Suppressor macrophage (primary cell): ENCODE measurements at places on chromosomes 1 and 21.

DNA sequence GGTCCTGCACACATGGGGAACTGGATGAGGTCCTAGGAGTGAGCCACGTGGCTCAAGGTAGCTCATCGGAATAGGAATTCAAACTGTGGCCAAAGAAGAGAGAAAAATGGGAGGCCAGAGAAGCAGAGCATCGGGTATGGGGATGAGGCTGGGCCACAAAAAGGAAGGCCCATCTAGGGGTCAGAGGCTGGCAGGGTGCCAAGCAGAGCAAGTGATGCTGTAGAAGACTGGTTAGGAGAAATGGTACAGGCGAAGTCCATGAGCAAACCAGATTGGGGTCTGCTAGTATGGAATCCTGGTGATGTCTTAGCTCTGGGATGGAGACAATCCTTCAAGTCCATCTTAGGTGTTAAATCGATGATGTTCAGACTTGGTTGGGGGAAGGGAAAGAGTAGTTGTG is 68.0 kb downstream of the TEX35 start:
- DNase-seq, result no peak

- no peak for DNase-seq
Observed at GRCh38 chr1:44603718-44604117, 70.6 kb downstream of the TMEM53 start.

DNA sequence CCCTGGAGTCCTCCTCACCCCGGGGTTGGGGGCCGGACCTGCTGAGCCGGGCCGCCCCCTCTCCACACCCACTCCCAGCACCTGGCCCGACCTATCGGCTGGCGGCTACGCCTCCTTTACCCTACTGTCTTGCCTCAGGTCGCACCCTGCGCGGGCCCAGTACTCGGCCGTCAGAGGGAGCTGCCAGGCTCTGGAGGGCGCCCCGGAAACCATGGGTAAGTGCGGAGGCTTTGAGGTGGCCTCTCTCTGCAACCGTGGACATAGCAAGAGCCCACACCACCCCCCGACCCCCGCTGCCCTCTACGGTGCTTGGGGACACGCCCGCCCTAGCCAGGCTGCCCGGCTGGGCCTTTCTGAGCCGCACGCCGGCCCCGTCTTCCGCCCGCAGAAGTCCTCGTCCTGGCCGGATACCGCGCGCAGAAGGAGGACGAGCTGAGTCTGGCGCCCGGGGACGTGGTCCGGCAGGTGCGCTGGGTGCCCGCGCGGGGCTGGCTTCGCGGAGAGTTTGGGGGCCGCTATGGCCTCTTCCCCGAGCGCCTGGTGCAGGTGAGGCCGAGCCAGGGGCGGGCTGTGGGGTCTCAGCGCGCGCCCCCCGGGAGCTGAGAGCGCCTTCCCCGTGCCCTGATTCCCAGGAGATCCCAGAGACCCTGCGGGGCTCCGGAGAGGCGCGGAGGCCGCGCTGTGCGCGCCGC is at the start of gene SH3D21:
SH3D21 (plus strand) TSS at position 159 of the 692 bp plus-strand sequence; CDS start at position 212, 53 bp downstream.
- DNase-seq, result peak; percentile 60

DNA sequence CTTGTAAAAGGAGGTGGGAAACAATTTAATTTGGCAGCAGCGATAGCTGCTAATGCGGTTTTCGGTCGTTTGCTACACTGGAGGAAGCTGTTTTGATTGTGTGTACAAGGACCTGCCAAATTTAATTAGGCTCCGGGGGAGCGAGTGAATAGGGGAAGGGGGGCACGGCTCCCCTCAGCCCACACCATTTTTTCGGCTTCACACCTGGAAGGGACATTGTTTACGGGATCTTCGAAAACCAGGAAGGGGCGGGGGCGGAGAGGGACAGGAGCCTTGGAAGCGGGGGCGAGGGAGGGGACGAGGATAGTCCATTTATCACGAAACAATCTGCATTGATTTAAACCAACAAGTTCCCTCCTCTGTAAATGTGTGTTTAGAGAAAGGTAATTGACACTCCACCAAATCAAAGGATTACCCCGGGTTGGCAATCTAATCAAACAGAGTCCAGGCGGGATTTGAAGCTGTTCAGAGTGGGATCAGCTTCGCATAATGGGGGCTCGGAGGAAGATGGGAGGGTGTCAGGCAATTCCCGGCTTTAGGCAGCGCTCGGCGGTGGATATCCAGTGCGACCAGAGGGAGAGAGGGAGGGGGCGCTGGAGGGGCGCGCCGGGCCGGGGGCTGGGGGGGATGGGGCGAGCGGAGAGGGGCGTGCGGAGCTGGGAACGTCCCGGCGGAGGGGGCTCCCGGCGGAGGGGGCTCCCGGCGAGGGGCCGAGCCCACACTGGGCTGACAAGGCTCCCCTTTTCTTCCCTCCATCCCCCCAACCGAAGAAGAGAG is 9.8 kb downstream of the PAX7 start:
- DNase-seq, result no peak

GRCh38 chr1:73401666-73402065 is 796.3 kb downstream of the LRRIQ3 start:
- DNase-seq, result no peak

DNA sequence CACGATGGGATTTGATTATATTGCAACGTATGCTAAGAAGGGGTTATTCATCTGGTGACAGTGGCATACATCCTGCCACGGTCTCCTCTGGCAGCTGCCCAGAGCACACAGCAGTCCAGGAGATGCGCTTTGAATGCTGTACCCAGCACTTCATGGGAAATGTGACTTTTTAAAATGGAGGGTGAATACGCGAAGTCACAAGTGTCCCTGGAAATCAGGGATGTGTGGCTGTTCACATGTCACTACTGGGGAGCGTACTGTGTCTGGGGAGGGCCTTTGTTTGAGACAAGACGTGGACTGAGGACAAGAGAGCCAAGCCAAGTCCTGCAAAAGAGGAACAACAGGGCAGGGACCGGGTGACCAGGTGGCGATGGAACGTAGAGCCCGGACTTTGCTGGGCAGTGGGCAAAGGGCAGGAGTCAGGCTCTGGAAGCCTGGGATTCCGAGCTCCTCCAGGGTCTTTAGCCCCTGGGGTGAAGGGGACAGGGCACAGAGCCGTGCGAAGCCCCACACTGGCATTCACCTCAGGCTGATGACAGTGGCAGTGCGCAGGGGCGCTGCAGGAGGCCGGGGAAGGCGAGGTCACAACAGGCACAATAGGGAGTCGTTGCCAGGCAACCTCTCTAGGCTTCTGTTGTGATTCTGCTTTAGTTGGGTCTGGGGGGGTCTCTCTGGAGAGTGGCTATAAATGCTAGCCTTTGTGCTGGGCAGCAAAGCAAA is 11.4 kb upstream of the ZBTB21 start:
- no peak for DNase-seq

DNA sequence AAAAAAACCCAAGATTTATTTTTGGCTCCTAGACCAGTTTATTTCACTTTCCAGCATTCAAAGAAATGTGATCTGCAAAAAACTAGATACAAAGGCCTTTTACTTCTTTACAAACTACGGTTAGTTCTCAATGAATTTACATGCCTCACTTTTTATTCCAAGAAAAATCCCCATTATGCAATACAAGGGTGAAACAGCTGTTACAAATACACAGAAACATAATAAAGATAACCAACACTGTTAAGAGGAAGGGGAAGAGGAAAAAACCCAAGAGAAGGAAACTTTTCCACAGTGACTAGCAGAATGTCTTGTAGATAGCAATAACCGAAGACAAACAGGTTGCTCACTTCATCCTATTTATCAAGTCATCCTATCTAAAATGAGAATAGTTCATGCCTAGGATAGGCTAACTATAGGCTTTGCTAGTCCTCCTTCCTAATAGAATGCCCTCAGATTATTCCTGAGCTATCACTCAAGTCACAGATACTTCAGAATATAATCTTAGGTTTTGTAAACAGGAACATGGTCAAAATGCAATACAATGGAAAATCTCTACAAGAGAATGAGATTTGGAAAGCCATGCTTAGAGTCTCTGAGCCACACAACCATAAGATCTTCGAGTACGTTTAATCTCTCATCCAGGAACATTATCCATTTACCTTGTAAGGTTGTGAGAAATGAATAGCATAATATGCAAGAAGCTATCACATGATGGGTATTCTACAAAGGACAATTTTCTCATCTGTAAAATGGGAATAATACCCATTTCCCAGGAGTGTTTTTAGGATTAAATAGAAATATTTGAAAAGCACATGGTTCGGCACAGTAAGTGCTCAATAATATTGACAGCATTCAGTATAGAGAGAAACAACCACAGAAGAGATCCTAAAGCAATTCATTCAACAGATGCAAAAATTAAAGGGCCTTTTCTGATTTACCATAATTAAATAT is 5.4 kb downstream of the PNRC2 start:
- DNase-seq, result no peak

GRCh38 chr1:115669002-115669673 is 27.4 kb downstream of the VANGL1 start:
- no peak for DNase-seq

DNA sequence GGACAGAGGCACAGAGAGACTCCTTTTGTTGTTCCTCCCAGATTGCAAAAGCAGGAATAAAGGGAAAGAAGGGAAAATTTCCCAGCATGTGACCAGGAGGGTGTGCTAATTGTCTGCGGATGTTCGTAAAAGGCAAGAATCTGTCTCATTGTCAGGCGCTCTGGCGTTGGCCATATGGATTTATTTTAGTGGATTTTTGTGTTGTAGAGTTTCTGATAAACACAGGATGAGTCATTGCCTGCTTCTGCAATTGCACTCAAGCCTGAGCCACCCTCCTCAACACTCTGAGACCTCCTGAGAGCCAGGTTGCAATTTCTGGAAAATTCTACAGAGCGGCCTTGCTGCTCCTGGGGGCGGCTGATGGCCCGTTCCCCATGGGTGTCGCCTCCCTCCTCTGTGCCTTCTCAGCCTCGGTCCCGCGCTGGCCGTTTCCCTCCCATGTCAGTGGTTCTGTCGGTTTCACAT is 227.7 kb downstream of the KAZN start:
- DNase-seq, result peak; percentile 39

DNA sequence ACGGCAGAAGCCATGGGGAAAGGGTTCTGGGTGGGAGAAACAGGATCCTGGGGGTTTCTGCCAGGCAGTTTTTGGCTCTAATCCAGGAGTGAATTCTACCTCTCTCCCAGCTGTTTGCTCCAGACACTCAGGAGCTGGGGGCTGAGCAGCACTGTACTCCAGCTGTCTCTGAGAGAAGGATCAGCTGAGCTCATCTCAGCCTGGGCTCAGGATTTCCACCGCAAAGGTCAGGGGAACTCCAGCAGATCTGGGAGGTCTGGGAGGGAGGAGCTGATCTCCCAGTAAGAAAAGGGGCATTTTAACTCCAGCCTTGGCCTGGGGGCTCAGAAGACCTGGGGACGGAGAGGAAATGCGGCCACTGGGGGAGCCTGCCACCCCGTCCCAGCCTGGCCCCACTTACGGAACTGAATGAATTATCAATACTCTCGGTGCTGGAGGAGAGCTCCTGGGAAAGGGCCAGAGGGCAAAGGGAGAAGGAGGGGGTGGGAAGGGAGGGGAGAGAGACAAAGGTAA is 17.3 kb downstream of the PI4KB start:
- no peak for DNase-seq

GRCh38 chr1:3746389-3746829 is 5.8 kb upstream of the CCDC27 start:
- DNase-seq, result no peak

GRCh38 chr1:1920057-1920607 is 1.1 kb upstream of the TMEM52 start:
- no peak for DNase-seq

- DNase-seq, result peak; percentile 98
Observed at GRCh38 chr1:173122958-173123852, 72.5 kb upstream of the TNFSF18 start.

DNA sequence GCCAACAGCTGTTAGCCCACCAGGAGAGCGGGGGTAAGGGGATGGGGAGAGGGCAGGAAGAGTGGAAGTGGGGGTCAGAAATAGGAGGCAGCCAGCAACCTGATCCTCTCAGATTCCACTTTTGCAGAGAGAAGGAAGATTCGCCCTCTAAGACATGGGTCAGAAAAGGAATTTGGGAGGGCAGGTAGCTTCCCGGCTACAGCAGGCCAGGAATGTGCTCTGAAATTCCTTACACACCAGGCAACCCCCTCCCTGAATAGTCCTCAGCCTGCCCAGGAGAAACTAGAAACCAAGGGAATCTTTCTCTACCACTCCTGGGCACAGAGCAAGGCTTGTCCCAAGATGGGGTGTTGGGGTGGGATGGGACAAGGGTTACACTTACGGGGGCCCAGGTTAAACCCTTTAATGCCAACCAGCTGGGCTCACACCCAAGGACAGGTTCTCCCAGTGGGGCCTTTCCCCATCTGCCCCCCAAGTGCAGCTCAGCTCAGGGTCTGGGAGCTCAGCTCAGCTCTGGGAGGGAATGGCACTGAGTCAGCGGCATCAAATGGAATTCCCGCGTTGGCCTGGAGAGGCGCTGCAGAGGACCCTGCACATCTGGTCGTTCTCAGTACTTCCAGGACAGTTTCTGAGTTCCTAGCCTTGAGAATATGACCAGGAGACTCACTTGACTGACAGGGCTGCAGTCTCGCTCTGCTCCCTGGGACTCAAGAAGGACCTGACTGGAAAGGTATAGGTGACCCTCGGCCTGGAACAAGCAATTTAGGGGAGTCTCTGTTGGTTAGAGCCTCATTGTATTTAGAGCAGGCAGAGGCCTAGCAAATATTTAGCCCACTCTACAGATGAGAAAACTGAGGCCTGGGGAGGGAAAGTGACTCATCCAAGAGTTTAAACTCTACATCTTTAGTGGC is 761 bp downstream of the TNNT2 start:
- DNase-seq, result peak; percentile 47

GRCh38 chr1:12124693-12125421 is 41.9 kb upstream of the TNFRSF1B start:
- peak; percentile 88 for DNase-seq

DNA sequence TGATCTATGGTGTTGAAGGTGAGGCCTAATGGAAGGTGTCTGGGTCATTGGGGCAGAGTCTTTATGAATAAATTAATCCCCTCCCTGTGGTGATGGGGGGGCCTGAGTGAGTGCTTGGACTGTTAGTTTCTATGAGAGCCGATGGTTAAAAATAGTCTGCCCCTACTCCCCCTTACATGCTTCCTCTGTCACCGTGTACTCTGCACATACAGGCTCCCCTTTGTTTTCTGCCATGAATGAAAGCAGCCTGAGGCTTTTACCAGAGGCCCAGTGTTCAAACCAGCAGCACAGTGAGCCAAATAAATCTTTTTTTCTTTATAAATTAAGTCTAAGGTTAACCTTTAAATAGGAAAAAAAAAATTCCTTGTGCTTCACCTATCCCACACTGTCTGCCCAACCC is 657.0 kb downstream of the AMY1C start:
- no peak for DNase-seq

GRCh38 chr1:119960501-119960900 is 64.2 kb upstream of the ADAM30 start:
- DNase-seq, result no peak

DNA sequence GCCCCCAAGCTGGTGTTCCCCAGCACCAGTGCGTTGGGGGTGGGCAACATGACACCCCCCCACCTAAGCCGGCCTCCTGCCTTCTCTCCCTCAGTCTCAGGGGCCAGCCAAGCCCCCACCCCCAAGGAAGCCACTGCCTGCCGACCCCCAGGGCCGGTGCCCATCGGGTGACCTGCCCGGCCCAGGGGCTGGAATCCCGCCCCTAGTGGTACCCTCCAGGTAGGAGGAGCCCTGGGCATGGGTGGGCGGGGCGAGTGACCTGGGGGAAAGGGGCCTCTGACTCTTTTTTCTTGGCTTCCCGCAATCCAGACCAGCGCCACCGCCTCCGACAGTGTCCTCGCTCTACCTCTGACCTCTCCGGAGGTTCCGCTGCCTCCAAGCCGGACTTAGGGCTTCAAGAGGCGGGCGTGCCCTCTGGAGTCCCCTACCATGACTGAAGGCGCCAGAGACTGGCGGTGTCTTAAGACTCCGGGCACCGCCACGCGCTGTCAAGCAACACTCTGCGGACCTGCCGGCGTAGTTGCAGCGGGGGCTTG is 1.3 kb upstream of the EFNA4 start:
- DNase-seq, result no peak
